Breast epithelium (tissue), 4 donors: ENCODE measurements at places on chromosomes 11 and 22. TPM values are rescaled to one million over a fixed set of nuclear protein-coding genes. Genes with fewer than 3 reads are reported as not detected.

- DNase-seq: no peak
Measured at GRCh38 chr11:8098361-8098760, 17.4 kb downstream of the TUB start.

- no peak for DNase-seq
Measured at GRCh38 chr11:5713695-5714094, 22.6 kb upstream of the OR56B1 start.

Gene UQCR10
- 74.1 TPM for total RNA-seq

DNA sequence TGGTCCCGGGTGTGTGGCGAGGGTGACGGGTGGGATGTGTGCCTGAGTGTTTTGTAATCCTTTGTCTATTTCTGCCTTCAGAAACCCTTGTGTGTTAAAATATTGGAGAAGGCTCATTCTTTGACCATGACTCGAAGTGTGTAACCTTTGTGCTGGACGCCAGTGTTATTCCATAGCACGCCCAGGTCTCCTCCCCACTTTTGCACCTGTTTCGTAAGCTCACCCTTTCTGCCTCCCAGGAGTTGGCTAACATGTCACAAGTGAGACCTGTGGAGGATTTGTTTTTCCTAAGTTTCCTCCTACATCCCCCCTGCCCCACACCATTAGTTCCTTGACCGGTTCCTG is 382 bp downstream of the C11orf54 start:
- DNase-seq: peak; percentile 57

DNA sequence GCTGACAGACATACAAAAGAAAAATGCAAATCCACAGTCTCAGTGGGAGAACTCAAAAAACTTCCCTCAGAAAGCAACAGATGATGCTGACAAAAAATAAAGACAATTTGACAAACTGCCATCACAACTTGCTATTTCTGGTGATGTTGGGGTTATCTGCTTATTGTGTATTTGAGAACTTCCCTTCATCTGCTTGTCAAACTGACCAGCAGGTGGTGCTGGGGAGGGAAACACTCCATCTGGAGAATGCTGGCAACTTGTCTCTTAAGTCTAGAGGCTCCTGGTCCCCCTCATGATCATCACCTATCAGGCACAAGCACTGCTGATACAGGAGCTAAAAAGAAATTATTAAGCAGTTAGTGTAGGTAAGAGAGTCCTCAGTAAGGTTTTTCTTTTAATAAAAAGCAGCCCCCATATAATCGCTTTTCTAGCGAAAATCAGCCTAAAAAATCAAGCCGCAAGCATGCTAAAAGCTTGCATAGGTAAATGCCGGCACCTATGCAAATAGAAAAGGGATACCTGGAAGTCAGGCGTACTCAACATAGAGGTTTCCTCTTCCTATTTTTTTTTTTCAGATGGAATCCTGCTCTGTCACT is 9.8 kb upstream of the FAM111B start:
- no peak for DNase-seq

DNA sequence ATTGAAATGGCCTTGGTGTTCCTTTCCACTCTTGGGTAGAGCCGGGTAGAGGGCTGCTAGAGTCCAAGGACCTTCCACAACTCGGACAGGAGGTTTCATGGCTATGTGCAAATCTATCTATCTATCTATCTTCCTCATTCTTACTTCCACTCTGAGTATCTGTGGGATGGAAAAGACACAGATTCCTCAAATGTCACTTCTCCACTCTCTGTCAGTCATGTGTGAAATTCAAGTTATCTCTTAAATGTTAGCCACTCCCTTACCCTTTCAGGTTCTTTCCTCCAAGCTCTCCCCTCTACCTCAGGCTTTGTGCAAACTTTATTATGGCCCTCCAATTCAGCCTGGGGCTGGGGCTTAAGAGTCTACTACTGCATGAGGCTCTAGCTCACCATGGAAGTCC is 84.3 kb downstream of the GDPD4 start:
- no peak for DNase-seq
